NCI-H1930 (cell line): ENCODE measurements at places on chromosomes 5 and 9.

DNA sequence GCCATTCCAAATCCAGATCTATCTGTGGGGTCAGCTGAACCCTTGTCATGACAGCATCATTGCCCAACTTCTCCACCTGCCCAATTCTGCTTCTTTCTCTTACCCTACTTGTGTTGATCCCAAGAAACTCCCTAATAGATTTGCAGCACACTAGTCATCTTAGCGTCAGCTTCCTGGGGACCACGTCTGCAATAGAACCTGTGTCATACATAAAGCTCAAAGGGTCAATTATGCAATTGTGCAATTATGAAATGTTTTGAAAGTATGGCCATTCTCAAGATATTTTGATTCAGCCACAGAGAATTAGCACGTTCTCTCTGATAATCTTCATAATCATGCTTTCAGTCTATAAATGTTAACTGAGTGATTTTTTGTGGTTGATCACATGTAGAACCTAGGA lies 87.4 kb upstream of the PAPPA start:
- no peak for DNase-seq

DNA sequence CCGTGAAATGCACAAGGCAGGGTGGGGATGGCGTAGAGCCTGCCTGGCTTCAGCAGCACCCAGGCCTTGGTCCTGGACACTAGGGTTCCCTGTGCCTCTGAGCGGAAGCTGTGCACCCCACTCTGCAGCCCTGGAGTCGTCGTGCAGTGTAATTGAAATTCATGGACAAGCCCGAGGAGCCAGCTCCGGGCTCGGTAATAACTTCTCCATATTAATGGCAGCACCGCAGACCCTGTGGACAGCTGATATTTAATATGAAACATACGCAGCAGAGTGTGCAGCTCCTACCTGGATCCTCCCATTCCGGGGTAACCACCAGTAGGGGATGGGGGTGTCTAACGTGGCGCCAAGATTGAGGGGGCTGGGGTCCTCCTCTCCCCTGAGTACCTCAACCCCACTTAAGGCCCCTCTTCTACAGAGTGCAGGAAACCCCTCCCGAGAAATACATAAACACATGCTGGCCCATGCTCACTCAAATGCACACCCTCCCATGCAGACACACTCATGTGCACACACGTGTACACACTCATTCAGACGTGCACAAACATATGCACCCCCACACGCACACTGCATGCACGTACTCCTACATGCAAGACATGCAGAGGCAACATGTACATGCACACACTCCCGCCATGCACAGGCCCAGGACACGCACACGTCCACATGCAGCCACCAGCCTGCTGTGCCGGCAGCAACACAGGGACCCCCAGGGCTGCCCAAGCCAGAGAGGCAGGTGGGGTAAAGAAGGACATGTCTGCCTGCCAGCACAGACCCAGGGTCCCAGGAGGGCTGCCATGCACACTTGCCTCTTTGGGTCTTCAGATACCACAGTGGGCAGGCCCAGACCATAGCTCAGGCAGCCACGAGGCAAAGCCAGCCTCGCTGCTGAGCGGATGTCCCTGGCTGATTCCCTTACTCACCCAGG lies 8.1 kb downstream of the ADAMTS2 start:
- no peak for DNase-seq

GRCh38 chr5:148830211-148830610 lies 3.8 kb downstream of the ADRB2 start:
- DNase-seq = no peak

- no peak for DNase-seq
Measured at GRCh38 chr5:3384531-3384930, 211.1 kb upstream of the IRX1 start.

- no peak for DNase-seq
Measured at GRCh38 chr5:76221311-76221710, 138.1 kb downstream of the SV2C start.

DNA sequence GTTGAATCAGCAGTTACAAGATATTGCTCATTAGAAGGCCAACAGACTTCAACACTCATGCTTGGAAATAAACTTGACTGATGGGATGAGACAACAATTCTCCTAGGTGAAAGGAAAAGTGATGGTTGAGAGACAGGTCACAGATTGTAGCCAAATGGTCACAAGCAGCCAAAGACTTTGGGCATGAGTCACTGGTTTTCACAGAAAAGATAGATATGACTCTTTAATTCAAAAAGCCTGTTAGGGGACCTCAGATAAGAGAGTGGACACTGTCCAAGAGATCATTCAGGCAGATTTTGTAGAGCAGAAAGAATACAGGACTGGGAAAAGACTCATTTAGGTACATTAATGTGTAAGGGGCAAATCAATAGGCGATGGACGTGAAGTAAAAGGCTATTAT lies 982.5 kb downstream of the MAT2B start:
- no peak for DNase-seq

- no peak for DNase-seq
Measured at GRCh38 chr9:131117121-131117761, 8.1 kb upstream of the NUP214 start.

GRCh38 chr9:29339387-29339786 lies 1766.1 kb upstream of the C9orf72 start:
- DNase-seq = no peak
